Neural crest cell (in vitro differentiated cells): ENCODE measurements at places on chromosomes 7 and 10.

DNA sequence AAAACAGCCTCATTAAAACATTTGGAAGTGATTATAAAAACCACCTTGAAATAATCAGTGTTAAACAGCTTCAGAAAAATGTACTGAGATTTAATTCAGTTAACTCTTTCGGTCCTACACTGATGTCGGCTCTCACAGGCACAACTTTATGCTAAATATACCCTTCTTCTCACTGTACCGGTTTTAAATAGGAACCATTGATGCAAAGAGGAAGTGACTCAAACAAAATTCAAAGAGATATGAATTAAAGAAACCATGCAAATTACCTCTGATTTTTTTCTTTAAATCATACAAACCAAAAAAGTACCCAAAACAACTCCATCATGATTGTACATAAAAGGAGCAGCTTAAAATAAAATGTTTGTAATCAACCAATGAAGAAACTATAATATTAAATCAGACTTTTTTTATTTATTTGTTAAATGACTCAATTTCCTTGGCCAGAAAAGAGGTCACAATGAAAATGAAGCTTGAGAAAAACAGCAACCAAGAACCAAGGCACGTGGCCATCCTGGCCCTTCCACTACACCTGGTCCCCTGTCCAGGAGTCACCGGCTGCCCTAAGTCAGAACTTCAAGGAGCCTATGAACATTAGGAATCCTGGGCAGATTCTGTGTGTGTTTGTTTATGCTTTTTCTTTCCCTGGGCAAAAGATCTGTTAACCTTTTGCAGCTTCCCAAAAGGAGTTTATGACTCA lies 73.0 kb upstream of the CABCOCO1 start:
- DNase-seq = no peak

GRCh38 chr7:72307566-72307965 lies 104.6 kb downstream of the CALN1 start:
- no peak for DNase-seq

DNA sequence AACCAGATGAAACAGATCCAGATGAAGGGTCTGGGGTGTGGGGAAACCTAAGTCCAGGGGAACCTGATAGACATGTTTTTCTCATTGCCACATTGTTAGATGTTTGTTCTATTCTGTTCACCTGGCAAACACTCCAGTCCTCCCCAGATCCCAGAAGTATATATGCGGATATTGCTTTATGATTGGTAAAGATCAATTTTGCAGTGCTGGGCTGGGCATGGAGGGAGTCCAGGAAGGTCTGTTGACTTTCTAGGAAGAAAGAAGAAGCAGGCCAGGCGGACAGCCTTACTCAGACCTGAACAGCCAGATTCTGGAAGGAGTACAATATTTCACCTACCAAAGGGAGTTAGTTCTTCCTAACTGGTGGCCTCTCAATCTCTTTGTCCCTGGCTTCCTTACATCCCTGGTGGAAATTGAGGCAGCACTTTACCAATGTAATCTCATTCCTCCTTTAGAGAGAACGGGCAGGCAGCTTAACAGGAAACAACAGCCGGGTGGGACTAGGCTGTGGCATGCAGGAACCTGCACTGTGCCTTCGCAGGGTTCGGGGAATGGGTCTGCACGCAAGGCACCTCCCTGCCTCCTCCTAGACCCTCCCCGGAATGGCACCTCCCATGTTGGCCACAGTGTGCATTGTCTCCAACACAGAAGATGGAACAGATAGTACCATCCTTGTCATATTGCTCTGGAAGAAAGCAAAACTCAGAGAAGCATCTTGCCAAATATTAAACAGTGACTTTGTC lies 930 bp downstream of the GIMAP6 start:
- no peak for DNase-seq

GRCh38 chr10:67088036-67088435 lies 162.2 kb downstream of the LRRTM3 start:
- DNase-seq = no peak

- peak; percentile 14 for DNase-seq
Observed at GRCh38 chr10:7432884-7433726, 22.3 kb upstream of the SFMBT2 start.

DNA sequence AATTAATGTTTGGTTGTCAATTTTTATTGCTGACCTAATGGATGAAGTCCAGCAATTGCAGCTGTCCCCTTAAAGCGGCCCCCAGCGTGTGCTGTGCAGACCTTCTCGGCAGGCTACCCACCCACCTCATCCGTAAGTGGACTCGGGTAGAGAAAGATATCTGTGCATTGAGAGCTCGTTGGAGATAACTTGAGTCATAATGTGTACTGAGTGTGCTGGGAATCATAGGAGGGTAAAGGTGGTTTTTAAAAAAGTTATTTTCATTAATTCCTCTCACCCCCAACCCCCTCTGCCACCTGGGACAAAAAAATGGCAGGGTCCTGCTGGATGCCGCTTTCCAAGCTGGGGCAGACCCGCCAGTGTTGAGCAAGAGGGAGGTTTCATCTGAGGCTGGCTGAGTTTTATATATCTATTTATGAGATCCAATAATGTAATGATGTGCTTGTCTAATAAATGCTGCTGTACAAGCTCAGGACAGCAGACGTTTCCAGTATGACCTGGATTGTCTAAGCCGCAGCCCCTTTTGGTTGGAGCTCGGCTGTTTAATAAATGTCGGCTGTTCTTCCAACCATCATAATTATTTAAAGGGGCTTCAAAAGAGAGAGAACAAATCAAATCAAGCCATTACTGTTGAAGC lies 119.1 kb downstream of the NKX6-2 start:
- no peak for DNase-seq
